ENCODE measurements at places on chromosomes 4 and X. TPM values are rescaled to one million over a fixed set of nuclear protein-coding genes. Genes with fewer than 3 reads are reported as not detected.

- H3K4me3 ChIP-seq: no peak overlapping the region
- no peaks in the 10 kb centered on the region for H3K27me3 ChIP-seq
- H3K27ac ChIP-seq: no peak overlapping the region
- no peak for DNase-seq
- no peaks in the 10 kb centered on the region for H3K36me3 ChIP-seq
These were observed 609.3 kb downstream of the IL1RAPL1 start for GRCh38 chrX:29196501-29196900.

DNA sequence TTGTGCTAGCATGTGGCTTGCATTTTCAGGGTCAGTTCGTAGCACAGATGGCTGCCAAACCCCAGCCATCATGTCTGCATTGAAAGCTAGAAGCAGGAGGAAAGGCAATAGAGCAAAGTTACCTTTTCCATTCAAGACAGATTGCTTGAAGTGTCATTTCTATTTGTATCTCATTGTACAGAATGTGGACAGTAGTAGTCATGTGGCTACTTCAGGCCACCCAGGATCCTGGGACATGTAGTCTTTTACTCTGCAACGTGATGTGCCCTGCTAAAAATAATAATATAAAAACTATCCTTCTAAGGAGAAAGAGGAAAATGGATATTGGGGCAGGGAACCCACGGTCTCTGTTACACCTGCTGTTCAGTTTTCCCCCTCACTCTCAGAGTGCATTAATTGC is 118.4 kb downstream of the RAPGEF2 start:
- H3K27ac ChIP-seq: no peak overlapping the region
- no peaks in the 10 kb centered on the region for H3K27me3 ChIP-seq
- no peak for DNase-seq
- H3K36me3 ChIP-seq: no peaks in the 10 kb centered on the region
- H3K4me3 ChIP-seq: no peak overlapping the region

- no peaks in the 10 kb centered on the region for H3K4me1 ChIP-seq
- H3K27ac ChIP-seq: no peak overlapping the region
- no peak for DNase-seq
- no peaks in the 10 kb centered on the region for H3K27me3 ChIP-seq
- no peaks in the 10 kb centered on the region for H3K36me3 ChIP-seq
These were observed 14.3 kb downstream of the ALPK1 start for GRCh38 chr4:112311516-112311915.

DNA sequence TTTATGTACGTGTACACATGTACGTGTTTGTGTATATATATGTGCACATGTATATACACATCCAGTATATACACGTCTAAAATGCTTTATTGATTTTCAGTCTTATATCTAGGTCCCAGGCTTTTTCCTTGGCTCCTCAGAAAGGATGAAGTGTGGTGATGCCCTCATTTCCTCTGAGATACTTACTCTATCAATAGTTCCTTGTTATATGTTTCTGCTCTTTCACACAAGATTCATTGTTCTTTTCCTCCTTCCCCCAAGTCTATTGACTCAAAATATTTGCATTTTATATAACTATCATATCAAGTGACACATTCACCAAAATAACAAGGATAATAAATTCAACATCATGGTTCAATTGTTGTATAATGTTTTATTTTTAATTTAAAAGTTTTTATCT is 359.2 kb downstream of the EPHA5 start:
- no peak overlapping the region for H3K27ac ChIP-seq
- no peaks in the 10 kb centered on the region for H3K27me3 ChIP-seq
- no peak overlapping the region for H3K4me3 ChIP-seq
- no peak for DNase-seq

DNA sequence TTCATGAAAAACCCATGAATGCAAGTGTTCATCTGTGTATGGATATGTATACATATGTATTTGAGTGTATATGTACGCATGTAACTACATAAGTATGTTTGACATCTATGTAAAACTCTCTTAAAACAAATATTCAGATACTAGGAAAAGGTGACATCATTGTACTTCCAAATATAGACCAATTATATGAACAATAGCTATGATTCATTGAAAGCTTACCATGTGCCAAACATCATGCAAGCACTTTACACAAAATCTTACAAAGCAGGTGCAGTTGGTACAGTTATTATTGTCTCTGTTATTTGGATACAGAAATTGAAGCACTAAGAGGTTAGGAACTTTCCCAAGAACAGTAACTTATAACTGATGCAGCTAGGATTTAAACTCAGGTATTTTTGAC is 21.4 kb downstream of the MAGEB17 start:
- no peaks in the 10 kb centered on the region for H3K27me3 ChIP-seq
- no peak overlapping the region for H3K4me3 ChIP-seq
- no peak for DNase-seq
- no peaks in the 10 kb centered on the region for H3K36me3 ChIP-seq
- H3K4me1 ChIP-seq: no peaks in the 10 kb centered on the region

GRCh38 chr4:73391774-73392173 is 12.3 kb upstream of the ALB start:
- H3K36me3 ChIP-seq: no peaks in the 10 kb centered on the region
- no peak overlapping the region for H3K4me3 ChIP-seq
- no peak overlapping the region for H3K27ac ChIP-seq
- H3K4me1 ChIP-seq: no peaks in the 10 kb centered on the region
- no peaks in the 10 kb centered on the region for H3K27me3 ChIP-seq
- DNase-seq: no peak

Gene HSFX2
- 0.54 TPM for total RNA-seq

DNA sequence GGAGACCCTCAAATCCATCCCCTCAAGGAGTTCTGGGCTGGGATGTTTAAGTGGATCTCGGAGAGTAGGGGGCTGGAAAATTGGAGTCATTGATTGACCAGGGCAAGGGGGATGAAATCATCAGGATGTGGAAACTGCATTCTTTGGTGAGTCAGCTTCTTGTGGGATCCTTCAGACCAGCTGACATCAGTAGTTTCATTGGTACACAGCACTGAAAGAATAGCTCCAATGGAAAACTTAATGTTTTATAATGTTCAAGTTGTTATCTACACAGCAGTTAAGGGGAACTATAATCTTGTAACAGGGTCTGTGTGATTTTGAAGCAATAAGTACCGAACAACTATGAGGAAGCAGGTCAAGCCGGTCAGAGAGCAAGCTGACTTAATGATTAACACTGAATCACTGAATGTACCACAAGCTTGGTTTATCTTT is 506.1 kb downstream of the RPA4 start:
- no peak overlapping the region for H3K27ac ChIP-seq
- DNase-seq: no peak
- no peaks in the 10 kb centered on the region for H3K36me3 ChIP-seq
- no peaks in the 10 kb centered on the region for H3K4me1 ChIP-seq

- H3K4me3 ChIP-seq: no peak overlapping the region
- no peak overlapping the region for H3K27ac ChIP-seq
- H3K27me3 ChIP-seq: no peaks in the 10 kb centered on the region
- H3K4me1 ChIP-seq: no peaks in the 10 kb centered on the region
- H3K36me3 ChIP-seq: no peaks in the 10 kb centered on the region
These were observed 83.5 kb upstream of the SPRY1 start for GRCh38 chr4:123312951-123313592.

Gene OTUD6A
- not detected for total RNA-seq

- H3K4me3 ChIP-seq: no peak overlapping the region
- no peak for DNase-seq
- no peaks in the 10 kb centered on the region for H3K27me3 ChIP-seq
- H3K27ac ChIP-seq: no peak overlapping the region
- H3K4me1 ChIP-seq: peaks cover 3% of the 10 kb centered on the region
- no peaks in the 10 kb centered on the region for H3K36me3 ChIP-seq
These were observed 236.9 kb downstream of the DCLK2 start for GRCh38 chr4:150315175-150315574.

DNA sequence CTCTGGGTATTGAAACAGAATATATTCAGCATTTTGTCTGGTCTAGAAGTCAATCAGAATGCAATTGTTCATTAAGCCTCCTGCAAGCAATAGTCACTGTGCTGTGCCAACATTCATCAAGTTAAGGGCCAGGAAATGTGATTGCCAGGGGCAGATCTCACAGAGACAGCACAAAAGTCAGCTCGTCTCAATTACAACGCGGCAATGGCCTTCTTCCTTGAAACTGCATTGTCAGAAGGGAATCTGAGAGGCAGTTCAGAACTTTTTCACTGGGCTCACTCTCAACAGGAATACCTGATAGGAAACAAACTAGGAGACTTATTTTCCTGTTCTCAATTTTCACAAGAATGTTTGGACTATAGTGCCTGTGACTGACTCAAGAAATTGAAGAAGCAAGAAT is 131.1 kb upstream of the NR3C2 start:
- no peak overlapping the region for H3K27ac ChIP-seq
- no peaks in the 10 kb centered on the region for H3K4me1 ChIP-seq
- DNase-seq: no peak

DNA sequence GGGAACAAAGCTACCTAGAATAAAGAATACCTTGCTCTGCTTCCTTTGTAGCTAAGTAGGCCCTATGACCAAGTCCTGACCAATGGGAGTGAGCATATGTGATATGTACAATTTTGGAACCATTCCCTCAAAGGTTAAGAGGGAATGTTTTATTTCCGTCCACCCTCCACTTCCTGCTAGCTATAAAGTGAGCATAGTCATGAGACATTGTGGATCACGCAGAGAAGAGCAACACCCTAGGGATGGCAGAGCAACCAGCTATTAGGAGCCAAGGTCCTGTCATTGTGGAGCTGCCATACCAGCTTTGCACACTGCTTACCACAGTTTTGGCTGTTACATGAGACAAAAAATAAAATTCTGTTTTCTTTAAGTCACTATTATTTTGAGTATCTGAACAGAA is 45.8 kb upstream of the RNF128 start:
- no peak overlapping the region for H3K27ac ChIP-seq
- H3K4me3 ChIP-seq: no peak overlapping the region
- no peak for DNase-seq
- no peaks in the 10 kb centered on the region for H3K4me1 ChIP-seq

Gene RXFP1
- 9.6 TPM for total RNA-seq

Gene SPANXN4
- not detected for total RNA-seq

- H3K27me3 ChIP-seq: no peaks in the 10 kb centered on the region
- no peak overlapping the region for H3K27ac ChIP-seq
- no peak overlapping the region for H3K4me3 ChIP-seq
- DNase-seq: no peak
- H3K4me1 ChIP-seq: no peaks in the 10 kb centered on the region
These were observed 152.3 kb downstream of the PPARGC1A start for GRCh38 chr4:23737571-23737970.

DNA sequence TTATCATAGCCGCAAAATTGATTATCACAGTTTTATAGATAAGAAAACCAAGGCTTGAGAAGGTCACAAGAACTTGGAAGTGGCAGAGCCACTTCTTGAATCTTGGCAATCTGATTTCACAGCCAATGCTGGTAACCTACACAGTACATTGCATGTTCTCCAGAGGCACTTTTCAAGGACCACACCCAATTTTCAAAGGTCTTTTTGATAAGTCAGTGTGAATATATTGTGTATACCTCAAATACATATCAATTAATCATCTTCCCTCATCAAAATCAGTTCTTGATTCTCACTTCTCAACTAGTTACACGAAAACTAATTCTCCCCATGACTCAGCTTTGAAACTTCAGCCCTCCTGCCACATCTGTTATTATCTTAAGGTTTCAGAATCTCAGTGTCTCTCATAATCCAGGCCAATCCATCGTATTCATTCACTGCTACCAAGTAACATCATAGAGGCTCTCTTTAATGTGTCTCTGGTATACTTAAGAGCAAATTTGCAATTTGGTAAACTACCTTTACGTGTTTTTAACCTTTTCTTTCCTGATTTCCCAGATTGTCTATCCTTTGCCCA is 16.8 kb downstream of the CAMK2D start:
- no peak overlapping the region for H3K27ac ChIP-seq
- no peaks in the 10 kb centered on the region for H3K36me3 ChIP-seq
- no peak for DNase-seq
- no peak overlapping the region for H3K4me3 ChIP-seq
- no peaks in the 10 kb centered on the region for H3K27me3 ChIP-seq
